Kasumi-1 (cell line): ENCODE measurements at places on chromosomes 5 and 9.

GRCh38 chr5:177325868-177326381, 14.2 kb upstream of the MXD3 start:
- no peak for DNase-seq

DNA sequence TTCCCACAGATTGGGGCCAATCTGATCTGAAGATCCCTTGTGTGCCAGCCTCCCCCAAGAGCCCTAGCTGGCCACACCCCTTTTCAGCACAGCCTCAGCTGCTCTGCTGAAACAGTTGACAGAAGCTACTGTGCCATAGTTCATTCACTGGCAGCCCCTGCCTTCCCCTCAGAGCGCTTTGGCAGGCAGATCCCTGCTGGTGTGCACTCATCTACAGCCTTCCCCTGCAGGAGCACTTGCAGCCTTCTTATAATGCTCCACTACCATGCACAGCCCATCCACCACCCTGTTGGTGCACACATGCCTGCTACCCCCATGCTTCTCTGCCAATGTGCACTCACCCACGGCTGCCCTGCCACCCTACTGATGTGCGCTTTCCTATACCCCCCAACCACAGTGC, 471.3 kb downstream of the MTRR start:
- DNase-seq, result no peak

DNA sequence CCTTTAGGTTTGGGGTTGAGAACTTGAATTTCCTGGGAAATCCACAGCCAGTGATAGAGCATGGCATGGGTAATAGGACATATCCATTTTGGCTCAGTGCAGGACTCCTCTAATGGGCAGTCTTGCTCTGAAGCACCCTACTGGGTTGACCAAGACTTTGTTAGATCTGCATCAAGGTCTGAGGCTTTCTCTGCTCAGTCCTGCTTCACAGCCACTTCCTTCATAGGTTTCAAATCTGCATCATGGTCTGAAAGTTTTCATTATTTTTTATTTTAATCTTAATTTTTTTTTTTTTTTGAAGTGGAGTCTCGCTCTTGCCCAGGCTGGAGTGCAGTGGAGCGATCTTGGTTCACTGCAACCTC, 36.5 kb downstream of the KIF2A start:
- DNase-seq, result no peak

GRCh38 chr9:27475057-27475595, 49.0 kb upstream of the IFNK start:
- DNase-seq, result no peak

GRCh38 chr9:92963831-92964606, 16.7 kb downstream of the FGD3 start:
- peak; percentile 68 for DNase-seq

DNA sequence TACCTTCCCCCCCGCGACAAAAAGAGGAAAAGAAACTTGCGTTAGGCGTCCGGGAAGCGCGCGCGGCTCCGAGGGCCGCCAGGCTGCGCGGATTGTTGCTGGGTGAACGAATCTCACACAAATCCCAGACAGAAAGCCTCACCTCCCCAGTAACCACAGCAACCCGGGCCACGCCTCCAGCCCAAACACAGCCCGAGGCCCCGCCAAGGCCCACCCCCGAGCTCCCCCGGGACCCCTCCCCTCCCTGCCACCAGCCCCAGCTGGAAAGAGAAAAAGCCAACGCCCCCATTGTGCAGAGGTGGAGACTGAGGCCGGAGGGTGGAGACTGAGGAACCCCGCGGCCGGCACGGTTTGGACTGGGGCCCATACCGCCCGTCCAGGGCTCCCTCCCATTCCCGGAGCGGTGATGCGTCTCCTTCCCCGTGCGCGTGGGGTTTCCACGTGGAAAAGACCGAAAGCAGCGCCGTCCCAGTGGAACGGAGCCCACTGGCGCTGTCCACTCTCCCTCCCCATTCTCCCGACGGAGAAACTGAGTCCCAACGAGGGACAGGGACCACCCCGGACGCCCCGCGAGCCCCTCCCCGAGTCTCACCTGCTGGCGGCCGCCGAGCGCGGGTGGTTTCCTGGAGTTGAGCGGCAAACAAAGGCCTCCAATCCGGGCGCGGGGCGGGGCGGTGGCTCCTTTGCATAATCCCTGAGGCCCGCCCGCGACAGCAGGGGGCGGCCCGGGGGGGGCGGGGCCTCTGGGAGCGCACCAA, 10.2 kb upstream of the AKNA start:
- peak; percentile 90 for DNase-seq

DNA sequence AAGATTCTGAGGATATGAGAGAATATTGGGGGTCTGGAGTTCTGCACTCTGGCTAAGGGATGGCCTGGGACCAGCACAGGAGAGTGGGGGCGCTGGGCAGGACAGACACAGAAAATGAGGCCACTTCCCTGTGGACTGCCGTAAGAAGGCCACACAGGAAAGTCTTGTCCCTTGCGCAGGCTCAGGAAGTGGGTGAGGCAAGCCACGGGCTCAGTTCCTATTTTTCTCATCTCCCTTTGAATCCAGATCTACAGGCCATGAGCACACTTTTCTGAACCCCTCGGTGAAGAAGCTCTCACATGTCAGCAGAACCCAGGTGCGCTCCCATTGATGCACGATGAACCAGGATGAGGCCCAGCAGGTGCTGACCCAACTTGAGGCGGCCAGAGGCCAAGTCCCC, 207.4 kb downstream of the AGTPBP1 start:
- peak; percentile 15 for DNase-seq

DNA sequence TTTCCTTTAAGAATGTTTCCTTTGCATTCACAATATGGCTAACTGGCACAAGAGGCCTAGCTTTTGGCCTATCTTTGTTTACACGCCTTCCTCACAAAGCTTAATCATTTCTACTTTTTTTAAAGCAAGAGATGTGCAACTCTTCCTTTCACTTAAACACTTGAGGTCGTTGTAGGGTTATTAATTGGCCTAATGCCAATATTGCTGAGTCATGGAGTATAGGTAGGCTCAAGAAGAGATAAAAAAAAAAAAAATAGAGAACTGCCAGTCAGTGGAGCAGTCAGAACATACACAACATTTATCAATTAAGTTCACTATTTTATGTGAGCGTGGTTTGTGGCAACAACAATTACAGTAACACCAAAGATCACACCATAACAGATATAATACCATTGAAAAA, 5.9 kb downstream of the FKBP15 start:
- no peak for DNase-seq

GRCh38 chr9:36250079-36250478, 8.2 kb downstream of the GNE start:
- no peak for DNase-seq
